ENCODE measurements at places on chromosomes 12 and 14. TPM values are rescaled to one million over a fixed set of nuclear protein-coding genes. Genes with fewer than 3 reads are reported as not detected.

The SPRYD4 gene
- 1.1 TPM for total RNA-seq

The FAM234B gene
- 5.0 TPM for total RNA-seq

The PPP1R3E gene
- 2.5 TPM for total RNA-seq

The RIMBP2 gene
- 0.82 TPM for total RNA-seq

The OR6C2 gene
- total RNA-seq: not detected

The KRT75 gene
- total RNA-seq: not detected

The COL2A1 gene
- total RNA-seq: 1.7 TPM

- no peak for DNase-seq
Observed at GRCh38 chr12:52584156-52584682, 10.6 kb upstream of the KRT74 start.

DNA sequence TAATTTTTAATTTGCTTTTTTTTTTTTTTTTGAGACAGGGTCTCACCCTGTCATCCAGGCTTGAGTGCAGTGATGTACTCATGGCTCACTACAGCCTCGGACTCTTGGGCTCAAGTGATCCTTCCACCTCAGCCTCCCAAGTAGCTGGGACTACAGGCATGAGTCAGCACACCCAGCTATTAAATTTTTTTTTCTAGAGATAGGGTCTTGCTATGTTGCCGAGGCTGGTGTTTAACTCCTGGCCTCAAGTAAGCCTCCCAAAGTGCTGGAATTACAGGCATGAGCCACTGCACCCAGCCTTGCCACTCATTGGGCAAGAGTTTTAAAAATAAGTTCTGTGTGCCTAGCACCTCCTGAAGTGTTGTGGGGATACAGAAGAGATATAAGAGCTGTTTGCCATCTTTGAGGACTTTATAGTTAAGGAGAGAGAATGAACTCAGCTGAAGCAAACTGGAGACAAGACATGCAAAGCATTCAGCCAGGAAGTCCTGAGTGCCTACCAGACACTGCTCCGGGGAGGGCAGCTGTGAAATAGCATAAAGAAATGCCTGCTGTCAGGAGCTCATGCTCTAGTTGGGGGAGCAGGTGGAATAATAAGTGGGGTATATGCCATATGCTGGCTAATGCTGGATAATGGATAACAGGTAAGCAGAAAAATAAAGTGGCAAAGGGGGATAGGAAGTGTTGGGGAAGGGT, 15.0 kb upstream of the EMP1 start:
- no peak for DNase-seq

DNA sequence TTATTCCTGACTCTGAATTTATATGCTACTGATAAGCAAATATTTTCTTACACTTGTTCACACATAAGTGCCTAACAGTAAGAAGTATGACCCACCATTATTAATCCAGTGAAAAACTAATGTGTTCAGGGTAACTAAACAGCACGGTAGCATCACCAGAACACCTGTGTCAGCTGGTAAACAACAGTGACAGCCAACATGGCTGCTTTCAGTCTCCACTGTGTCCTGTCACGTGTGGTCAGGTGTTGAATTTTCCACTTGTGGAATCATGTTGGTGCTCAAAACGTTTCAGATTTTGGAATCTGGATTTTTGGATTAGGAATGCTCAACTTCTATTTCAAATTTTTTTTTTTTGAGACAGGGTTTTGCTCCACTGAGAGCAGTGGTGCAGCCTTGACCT, 14.3 kb upstream of the ATP23 start:
- DNase-seq: no peak

DNA sequence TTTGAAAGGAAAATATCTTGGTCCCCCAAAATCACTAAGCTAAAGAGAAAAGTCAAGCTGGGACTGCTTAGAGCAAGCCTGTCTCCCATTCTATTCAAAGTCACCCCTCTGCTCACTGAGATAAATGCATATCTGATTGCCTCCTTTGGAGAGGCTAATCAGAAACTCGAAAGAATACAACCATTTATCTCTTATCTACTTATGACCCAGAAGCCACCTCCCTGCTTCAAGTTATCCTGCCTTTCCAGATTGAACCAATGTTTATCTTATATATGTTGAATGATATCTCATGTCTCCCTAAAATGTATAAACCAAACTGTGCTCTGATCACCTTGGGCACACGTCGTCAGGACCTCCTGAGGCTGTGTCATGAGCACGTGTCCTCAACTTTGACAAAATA, 14.6 kb upstream of the CCDC196 start:
- DNase-seq: no peak

DNA sequence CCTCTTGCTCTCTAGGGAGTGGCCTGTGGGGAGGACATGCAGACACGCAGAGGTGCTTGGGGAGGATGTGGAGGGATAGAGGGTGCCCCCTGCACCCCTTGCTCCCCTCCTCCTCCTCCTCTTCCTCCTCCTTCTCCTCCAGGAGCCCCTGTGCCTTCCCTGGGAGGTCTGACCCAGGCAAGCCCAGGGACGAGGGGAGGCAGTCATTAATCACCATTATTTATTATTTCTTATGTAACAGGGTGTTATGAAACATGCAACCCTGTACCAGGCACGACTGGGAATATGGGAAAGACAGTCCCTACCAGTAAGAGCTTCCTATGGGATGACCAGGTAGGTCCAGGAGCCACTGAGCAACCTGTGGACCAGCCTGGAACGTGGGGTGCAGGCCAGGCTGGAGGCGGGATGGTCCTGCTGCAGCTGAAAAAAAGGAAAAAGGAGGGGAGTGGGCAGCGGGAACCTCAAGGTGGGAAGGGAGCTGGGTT, 22.5 kb upstream of the PGF start:
- no peak for DNase-seq

DNA sequence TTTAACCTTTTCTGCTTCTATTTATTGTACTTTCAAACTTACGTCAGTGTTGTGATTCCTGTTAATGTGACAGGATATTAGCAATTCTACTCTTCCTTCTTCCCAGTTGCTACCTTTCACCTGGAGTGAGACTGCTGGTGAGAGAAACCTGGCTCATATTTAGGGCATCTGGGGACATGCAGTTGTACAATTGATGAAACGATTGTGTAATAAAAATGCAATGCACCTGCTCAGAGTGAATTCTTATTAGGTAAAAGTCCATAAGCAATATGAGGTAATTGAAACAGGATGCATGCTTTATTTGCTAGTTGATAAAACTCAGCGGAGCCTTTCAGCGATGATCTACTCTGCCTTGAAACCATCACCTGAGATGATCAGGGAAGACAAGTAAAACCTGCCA, 116.1 kb upstream of the FBXO33 start:
- no peak for DNase-seq

- DNase-seq: no peak
Observed at GRCh38 chr14:104998801-104999200, 13.2 kb downstream of the CLBA1 start.

GRCh38 chr12:122298071-122298748, 31.9 kb upstream of the VPS33A start:
- DNase-seq: no peak

GRCh38 chr12:5439371-5439771, 7.5 kb downstream of the NTF3 start:
- no peak for DNase-seq

DNA sequence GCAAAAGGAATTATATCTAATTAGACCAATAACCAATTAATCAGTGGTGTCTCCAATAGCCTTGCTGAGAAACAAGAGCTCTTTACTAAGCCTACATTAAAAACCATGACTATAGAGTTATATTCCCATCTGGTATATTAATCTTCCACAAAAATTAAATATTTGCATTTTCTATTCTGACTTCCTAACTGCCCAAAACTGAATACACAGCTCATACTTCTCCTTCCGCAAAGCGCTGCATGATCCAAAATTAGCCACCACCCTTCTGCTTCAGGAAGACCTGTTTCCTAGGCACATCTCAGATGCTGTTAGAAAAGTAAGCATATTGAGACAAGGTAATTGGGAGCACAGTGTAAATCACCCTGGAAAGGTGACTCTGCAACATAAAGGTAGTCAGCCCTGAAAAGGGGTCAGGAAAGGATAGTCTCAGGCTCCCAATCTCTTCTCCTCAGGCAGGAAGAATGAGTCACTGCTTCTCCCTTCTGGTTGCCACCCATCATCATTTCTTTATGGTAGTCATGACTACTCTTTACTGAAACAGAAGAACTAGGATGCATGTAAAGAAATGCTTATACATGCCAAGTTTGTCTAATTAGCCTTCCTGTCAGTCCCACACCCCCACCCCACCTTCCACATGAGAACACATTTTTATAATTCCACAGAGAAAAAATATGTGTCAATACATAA, 54.3 kb downstream of the PLCZ1 start:
- no peak for DNase-seq
